Fibroblast of the aortic adventitia (primary cell): ENCODE measurements at places on chromosomes 2 and 18.

GRCh38 chr2:235146871-235147565 lies 195.2 kb downstream of the SH3BP4 start:
- no peak for DNase-seq

- DNase-seq: peak; percentile 43
Measured at GRCh38 chr2:69774984-69775982, 33.3 kb downstream of the ANXA4 start.

- no peak for DNase-seq
Measured at GRCh38 chr2:156625360-156626170, 189.4 kb downstream of the GPD2 start.

GRCh38 chr2:2333076-2333475 lies 2.0 kb upstream of the MYT1L start:
- DNase-seq: no peak

DNA sequence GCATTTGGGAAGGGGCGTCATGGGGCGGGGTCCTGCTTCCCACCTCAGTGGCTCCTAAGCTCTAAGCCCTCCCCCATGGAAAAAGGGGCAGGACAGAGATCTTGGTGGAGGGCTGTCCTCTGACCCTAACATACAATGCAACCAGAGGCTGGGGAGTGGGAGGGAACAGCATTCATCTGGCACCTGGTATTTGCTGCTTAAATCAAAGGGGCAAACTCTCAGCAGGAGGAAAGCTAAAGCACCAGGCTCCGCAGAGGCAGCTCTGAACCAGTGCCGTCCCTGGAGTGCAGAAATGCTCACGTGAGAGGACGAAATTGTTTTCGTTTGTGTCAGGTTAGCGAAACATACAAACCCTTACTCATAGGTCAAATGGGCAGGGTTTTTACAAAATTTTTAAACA lies 92.7 kb upstream of the PXDN start:
- DNase-seq: no peak

DNA sequence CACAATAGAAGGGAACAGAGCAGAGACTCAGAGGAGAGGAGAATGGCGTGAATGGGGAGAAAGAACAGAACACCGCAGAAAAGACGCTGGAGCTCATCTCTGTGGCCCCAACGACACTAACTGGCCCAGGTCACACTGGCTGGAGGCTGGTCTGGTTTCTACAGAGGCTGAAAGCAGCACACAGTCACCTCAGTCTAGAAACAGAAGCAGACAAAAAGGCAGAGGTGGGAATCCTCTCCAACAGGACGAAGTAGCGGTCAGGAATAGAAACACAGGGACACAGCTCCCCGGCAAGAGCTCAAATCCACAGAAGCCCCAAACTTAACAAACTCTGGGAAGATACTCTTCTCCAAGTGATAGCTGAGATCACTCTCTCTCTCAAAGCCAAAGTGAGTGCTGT lies 9.2 kb downstream of the SLC66A2 start:
- DNase-seq: no peak

GRCh38 chr2:105324101-105324500 lies 5.4 kb downstream of the TGFBRAP1 start:
- DNase-seq: no peak

- DNase-seq: no peak
Measured at GRCh38 chr2:222315443-222316121, 16.8 kb upstream of the PAX3 start.

DNA sequence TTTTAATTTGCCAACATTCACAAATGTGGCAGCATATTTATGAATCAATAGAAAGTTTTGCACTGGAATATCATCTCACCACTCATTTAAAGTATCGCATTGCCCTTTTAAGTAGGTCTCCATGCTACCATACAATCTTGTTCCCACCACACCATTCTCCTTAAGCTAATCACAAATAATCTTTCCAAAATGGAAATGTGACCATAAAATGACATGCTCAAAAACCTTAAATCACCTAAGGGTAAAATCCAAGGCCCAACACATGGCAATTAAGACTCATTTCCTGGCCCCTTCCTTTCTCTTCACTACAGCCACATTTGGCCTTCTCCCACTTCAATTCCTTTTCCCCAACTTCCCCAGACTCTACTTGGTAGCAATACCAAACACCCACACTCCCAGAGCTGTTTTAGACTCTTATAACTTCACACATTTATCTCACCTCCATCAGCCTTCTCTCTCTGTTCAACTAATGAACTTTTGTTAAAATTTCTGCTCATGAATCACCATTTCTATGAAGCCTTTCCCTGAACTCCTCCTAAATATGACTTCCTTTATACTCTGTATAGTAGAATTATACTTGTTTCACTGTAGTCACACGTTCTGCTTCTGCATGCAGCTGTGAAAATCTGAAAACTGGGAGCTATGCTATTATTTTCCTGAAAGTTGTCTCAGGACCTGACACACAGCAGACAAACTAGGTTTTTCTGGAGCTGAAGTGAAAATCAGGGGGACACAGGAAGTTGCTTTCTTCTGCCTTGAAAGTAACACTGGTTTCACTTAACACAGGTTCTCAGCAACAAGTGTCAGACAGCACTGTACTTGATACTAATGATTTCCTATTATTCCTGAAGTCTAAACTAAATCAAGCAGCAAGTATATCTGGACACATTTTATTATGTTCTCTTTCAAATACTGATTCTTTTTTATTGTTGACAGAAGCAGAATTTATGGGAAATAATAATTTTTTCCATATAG lies 303.9 kb downstream of the ZEB2 start:
- DNase-seq: no peak

DNA sequence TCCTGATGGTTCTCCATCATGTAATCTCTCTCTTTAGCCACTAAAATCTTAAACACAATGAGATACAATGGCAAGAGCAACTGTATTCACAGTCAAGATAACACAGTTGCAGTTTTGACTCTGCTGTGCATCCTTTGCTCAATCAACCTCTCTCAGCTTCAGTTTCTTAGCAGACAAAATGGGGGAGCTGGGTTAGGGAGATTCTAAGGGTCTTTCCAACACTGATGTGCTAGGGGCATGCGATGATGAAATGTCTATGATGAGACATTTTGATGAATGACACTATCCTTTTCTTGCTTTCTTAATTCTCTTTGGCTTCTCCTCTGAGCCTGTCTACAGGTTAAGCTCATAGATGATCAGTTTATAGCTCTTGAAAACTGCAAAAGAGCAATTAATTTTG lies 1.1 kb downstream of the SERPINB10 start:
- no peak for DNase-seq

- DNase-seq: no peak
Measured at GRCh38 chr2:647691-648231, 29.4 kb downstream of the TMEM18 start.

DNA sequence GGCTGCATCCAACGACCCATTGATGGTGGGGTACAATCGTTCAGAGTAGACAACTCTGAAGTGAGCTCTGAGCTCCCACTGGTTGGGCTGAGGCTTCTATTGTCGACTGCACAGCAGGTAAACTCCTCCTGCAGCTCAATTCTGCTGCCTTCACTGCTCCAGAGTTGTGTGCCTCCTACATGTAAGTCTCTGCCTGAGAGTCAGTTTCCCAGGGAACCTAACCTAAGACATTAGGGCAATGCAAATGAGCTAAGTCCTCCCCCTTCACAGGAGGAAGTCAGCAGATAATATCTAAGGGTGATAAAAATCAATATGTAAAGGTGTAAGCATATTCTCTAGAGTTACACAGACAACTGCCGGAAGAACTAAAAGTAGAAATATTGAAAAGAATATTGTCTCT lies 22.5 kb upstream of the ACYP2 start:
- DNase-seq: no peak

DNA sequence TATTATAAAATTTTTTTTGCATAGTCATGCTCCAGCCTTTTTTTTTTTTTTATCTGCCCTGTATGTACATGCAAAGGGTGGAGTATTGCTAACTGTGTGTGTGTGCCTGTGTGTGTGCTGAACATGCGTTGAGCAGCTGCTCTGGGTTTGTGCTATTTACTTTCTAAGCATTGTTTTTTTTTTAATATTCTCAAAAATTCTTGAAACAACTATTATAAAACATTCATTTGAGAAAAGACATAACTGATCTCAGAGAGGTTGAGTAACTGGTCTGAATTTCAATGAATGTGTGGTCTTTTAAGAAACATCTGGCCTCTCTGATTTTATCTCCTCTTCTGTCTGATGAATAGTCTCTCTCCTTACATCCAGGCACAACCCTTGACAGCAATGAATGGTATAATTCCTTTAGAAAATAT lies 366.0 kb upstream of the SLC14A2 start:
- DNase-seq: peak; percentile 84

GRCh38 chr2:16666449-16666801 lies 791 bp upstream of the CYRIA start:
- no peak for DNase-seq

DNA sequence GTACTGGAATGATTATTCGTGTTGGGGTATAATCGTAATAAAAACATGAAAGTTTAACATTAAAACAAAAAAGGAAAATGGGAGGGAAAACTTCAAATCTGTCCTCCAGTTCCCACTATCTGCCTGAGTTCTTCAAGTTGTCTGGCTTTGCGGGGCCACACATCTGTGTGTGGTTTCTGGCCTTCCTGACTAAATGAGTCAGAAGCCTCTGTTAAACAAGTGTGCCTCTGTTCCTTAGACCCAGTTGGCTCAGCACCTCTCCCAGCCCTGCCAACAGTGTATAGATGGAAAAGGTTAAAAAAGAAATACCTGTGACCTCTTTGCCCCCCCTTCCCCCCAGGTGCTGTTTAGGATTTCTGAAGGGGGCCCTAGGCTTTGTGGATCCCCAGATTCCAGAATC lies 30.2 kb downstream of the XDH start:
- peak; percentile 90 for DNase-seq

DNA sequence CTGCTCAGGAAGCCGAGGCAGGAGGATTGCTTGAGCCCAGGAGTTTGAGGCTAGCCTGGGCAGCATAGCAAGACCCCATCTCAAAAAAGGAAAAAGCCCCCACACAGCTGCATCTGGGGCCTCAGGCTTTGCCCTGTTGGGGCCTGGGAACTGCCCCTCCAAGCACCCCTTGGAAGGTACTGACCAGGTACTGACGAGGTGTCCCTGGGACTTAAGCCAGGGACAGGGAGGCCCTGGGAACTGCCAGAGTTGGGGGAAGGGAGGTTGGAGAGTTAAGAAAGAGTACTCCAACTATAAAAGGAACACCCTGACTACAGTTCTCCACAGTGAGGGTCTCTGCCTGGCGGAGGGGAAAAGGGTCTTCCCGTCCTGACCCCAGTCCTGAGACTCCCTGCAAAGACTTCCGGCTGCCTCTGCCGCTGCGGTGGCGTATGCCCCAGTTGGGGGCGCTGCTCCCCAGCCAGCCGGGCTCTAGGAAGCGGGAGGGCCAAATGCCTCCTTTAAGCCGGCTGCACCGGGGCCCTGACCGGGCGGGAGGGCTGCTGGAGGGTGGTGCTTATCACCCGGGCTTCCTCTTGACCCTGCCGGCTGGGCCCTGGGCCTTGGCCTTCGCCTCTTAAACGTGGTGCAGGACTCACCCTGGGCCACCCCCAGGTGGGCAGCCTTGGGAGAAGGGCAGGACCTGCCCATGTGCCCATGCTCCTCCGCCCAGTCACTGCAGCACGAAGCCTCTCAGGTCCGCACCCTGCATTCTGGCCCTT lies 12.8 kb downstream of the SLC30A3 start:
- DNase-seq: peak; percentile 27
